ENCODE measurements at places on chromosomes 3 and 15.

- peaks cover 37% of the 10 kb centered on the region for H3K36me3 ChIP-seq
- no peak overlapping the region for H3K27ac ChIP-seq
- DNase-seq, result no peak
- H3K4me1 ChIP-seq, result peaks cover 6% of the 10 kb centered on the region
- H3K4me3 ChIP-seq, result no peak overlapping the region
Observed at GRCh38 chr3:112995800-112996199, 5.0 kb downstream of the GTPBP8 start.

DNA sequence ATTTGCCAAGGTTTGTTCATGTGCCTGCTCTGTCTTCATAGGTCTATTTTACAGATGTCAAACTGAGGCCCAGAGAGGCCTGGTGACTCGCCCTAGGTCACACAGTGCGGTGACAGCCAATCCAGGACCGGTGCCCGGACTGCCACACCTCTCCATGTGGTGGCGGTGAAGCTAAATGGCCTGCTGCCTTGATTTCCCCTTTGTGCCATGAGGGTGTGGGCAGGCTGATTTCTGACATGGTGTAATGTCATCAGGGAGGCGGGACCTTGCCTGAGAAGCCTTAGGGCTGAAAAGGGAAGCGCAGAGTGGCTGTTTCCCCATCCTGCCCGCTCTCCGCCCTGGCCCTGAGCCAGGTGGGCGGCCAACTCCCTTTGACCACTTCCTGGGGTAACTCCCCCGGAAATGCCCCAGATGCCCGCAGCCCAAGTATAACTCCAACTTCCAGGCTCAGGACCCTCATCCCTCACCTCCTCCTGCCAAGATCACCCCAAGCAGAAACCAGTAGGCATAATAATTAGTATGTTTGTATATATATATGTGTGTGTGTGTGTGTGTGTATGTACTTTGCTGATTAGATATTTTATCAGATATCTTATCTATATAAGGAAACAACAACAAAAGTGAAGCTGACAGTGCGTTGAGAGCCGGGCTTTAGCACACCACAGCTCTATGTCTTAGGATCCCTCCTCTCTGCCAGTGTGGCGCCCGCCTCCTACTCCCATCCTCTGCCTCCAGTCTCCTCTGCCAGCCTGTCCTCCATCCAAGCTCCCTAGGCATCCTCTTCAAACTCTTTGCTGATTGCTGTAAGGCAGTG lies 63.9 kb downstream of the IQSEC1 start:
- no peak overlapping the region for H3K27ac ChIP-seq
- peaks cover 6% of the 10 kb centered on the region for H3K36me3 ChIP-seq
- H3K27me3 ChIP-seq, result no peaks in the 10 kb centered on the region
- peaks cover 92% of the 10 kb centered on the region for H3K4me1 ChIP-seq

GRCh38 chr3:228442-229182 lies 32.0 kb downstream of the CHL1 start:
- H3K27ac ChIP-seq, result no peak overlapping the region
- DNase-seq, result no peak
- no peak overlapping the region for H3K4me3 ChIP-seq
- H3K36me3 ChIP-seq, result no peaks in the 10 kb centered on the region
- H3K4me1 ChIP-seq, result no peaks in the 10 kb centered on the region

DNA sequence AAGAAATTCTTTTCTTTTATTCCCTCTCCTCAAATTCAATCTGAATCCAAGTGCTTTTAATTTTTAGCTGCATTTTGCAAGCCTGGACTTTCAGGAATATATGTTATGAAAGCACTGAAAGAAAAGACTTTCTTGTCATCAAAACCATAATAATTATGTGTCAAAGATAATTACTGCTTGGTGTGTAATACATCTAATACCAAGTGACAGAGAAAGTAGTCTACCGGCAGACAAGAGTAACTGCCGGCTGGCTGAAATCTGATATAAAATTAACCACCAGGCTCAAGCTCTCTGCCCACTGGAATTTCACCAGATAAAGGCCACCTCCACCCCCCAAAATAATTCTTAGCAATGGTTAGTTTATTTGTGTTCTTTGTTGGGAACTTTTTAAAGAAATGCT lies 220.9 kb upstream of the CDIN1 start:
- no peak overlapping the region for H3K4me3 ChIP-seq
- H3K27me3 ChIP-seq, result no peaks in the 10 kb centered on the region
- DNase-seq, result no peak
- H3K27ac ChIP-seq, result no peak overlapping the region
- no peaks in the 10 kb centered on the region for H3K4me1 ChIP-seq
- no peaks in the 10 kb centered on the region for H3K36me3 ChIP-seq

DNA sequence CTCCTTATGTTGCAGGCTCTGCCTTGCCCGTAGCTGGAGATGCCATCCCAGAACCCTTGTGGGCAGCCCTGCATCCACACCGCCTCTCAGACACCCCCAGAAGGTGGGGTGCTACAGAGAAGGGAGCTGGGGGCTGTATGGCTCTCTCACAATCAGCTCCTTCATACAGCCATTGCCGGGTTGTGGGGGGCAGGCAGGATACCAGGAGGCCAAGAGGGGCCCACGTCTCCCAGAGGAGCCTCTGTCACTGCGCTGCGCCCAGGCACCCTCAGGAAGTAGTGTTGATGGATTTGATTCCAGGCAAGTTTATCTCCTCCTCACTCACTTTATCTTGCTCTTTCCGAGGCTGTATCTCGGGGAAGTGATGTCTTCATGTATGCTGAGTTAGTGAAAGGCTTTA lies 171.6 kb downstream of the CHDH start:
- H3K4me3 ChIP-seq, result no peak overlapping the region
- H3K4me1 ChIP-seq, result no peaks in the 10 kb centered on the region
- DNase-seq, result no peak
- H3K36me3 ChIP-seq, result no peaks in the 10 kb centered on the region
- H3K27me3 ChIP-seq, result no peaks in the 10 kb centered on the region
- H3K27ac ChIP-seq, result no peak overlapping the region

Data from thymus (tissue), 14 donors.